ENCODE measurements at places on chromosomes 11 and 22.

- DNase-seq: no peak
Observed at GRCh38 chr11:108703916-108704315, 39.0 kb downstream of the DDX10 start.

DNA sequence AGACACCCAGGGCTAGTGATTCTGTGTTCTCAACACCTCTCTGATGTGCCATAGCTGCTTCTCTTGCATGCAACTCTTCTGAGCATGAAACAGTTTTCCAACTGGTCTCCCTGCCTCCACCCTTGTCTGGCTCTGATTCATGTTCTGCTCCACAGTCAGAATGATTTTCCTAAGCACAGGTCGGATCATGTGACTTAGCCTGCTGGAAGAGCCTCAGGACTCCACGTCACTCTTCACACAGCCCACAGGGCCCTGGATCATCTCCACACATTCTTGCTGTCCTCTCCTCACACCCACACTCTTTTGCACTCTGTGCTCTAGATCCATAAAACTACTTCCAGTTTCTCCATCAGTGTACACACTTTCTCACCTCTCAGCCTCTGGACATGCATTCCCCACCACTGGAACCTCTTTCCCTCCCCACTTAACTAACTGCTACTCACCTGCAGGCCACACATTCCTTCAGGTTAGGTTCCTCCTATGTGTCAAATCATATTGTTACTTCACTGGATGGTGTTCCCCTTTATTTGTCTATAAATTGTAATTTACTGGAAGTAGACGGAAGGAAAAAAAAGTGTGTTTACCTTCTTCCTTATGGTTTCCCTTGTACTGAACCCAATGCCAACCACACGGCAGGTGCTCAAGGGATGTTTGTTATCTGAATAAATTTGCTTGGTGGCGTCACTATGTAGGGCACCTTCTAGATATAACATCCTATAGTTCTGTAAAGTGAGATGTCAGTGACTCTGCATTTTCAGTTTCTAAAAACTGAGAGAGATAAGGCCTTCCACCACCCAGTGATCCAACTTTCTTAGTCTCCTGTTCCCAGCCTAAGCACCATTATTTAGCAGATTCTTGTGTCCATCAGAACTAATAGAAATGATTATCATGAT is 133.7 kb downstream of the ETS1 start:
- DNase-seq: no peak

GRCh38 chr11:75760710-75761493 is 7.7 kb upstream of the DGAT2 start:
- no peak for DNase-seq

DNA sequence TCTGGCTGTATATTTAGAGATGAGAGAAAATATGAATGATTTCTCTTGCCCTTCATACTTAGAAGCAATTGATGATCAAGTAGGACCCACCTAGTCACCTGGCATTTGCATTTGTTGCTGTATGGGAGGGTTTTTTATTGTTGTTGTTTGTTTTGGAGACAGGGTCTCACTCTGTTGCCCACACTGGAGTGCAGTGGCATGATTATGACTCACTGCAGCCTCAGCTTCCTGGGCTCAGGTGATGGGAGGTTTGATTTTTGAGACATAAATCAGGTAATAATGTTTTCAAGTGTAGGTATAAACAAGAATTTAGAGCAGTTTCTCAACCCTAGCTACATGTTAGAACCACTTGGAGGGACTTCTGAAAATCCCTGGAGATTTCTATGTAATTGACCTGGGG is 63.0 kb downstream of the TNRC6B start:
- DNase-seq: no peak

GRCh38 chr22:23245799-23246136 is 65.5 kb downstream of the BCR start:
- DNase-seq: no peak

DNA sequence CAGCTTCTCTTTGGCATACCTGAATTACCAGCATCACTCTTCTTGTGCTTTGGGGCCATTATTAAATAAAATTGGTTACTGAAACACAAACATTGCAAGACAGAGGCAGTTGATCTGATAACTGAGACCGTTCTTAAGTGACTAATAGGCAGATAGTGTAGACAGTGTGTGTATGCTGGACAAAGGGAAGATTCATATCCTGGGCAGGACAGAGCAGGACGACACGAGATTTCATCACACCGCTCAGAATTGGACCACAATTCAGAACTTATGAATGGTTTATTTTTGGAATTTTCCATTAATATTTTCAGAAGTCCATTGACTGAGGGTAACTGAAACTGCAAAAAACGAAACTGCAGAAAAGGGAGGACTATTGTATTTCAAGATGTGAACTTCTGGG is 68.6 kb downstream of the LDLRAD3 start:
- DNase-seq: no peak

DNA sequence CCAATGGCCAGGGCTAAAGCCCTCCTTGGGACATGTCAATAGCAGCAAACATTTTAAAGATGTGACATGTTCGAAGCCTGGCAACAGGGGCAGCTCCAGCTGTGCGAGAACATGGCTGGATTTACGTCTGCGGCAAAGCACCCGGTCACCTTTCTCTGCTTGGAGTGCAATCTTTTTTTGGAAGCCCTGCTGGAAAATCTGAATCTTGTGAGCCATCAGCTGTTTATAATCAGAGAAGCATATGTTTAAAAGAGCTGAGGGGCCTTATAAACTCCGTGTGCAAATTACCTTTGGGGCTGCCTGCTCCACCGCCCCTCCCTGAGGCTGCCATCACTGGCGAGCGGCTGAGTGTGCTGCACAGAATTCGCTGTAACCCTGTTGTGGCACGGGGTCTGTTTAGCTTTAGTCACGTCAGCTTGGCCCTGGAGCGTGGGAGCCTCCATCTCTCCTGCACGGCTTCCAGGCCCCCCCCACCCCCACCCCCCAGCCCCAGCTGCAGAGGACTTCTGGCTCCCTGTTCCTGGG is 9.0 kb upstream of the KCNQ1OT1 start:
- DNase-seq: no peak

- no peak for DNase-seq
Observed at GRCh38 chr11:36015799-36016198, 71.9 kb downstream of the LDLRAD3 start.

GRCh38 chr11:3222003-3222855 is 3.6 kb upstream of the MRGPRG start:
- no peak for DNase-seq

- peak; percentile 46 for DNase-seq
Observed at GRCh38 chr11:61996933-61997332, 29.5 kb upstream of the FTH1 start.

DNA sequence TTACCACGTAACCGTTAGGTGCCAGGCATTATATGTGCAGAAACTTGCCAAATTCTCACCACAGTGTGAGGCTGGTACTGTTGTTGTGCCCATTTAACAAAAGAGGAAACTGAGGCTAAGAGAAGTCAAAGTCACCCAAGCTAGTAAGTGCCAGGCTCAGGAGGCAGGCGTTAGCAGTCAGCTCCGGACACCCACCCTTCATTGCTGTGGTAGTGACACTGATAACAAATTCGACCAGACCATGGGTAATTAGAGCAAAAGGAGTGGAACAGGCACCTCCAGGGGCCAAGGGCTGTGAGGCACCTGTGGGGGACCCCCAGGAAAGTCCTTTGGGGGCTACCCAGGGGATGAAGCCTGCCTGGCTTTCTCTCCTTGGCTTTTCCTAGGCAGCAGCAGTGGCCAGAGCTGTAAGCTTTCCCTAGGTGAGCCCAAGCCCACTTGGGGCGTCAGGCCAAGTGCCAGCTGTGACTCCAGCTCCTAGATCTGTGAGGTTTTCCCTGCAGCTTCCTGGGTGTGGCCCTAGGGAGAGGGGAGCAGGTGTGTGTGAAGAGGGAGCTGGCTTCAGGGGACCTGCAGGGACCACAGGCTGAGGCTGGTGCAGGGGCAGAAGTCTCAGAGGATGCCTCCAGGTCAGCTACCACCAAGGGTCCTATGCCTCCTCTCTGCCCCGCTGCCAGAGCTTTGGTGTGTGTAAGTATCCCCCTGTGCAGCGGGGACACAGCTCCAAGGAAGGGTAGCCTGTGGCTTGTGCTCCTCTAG is 19.7 kb upstream of the ALX4 start:
- no peak for DNase-seq

DNA sequence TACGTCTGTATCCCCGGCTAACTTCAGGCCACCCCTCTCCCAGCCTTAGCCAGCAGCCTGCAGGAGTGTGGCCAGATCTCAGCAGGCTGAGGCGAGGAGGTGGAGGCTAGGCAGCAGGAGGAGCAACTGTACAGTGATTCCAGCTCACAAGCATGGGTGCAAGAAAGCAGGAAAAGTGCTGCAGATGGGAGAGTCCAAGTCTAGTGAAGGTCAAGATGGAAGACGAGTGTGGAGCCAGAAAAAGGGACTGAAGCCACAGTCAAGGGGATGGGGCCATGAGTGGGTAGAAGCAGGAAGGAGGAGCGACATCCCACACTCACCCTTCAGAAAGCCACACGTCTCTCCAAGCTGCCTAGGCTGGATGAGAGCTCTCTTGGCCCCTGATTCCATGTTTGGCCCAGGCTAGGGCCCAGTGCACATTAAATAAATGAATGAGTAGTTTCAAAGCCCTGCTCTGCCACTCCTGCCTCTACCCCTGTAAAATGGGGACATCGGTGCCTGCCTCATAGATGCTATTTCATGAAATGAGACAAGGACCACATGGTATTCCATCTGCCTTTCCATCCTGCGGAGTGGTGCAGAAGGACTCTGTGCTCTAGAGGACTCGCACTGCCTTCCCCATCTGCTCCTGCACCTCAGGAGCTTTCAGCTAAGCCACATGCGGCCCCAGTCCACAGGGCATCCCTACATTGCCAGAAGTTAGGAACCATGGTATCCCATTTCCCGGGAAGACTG is 2.9 kb downstream of the YDJC start:
- DNase-seq: no peak

- peak; percentile 26 for DNase-seq
Observed at GRCh38 chr11:88175569-88176075, 379 bp upstream of the RAB38 start.

- DNase-seq: no peak
Observed at GRCh38 chr11:100941033-100941432, 188.6 kb downstream of the PGR start.

DNA sequence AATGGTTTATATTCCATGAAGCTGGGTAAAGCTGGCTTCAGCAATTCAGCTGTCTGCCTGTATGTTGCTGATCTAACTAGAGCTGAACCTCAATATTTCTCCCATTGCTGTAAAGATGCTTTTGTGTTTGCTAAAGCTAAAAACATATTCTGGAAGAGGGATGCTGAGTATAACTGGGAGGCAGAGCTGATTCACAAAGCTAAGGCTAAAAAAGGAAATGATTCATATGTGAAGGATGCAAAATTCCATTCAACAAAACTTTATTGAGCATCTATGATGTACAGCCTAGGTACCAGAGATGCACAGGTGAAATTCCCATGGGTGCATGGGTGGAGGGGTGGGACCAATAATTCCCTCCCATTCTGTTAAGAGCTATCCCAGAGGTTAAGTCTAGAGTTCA is 193.9 kb downstream of the KIF18A start:
- DNase-seq: no peak
